ENCODE measurements at places on chromosomes 5 and 9.

- no peak for DNase-seq
These were observed 31.9 kb downstream of the MORN5 start for GRCh38 chr9:122191584-122191983.

DNA sequence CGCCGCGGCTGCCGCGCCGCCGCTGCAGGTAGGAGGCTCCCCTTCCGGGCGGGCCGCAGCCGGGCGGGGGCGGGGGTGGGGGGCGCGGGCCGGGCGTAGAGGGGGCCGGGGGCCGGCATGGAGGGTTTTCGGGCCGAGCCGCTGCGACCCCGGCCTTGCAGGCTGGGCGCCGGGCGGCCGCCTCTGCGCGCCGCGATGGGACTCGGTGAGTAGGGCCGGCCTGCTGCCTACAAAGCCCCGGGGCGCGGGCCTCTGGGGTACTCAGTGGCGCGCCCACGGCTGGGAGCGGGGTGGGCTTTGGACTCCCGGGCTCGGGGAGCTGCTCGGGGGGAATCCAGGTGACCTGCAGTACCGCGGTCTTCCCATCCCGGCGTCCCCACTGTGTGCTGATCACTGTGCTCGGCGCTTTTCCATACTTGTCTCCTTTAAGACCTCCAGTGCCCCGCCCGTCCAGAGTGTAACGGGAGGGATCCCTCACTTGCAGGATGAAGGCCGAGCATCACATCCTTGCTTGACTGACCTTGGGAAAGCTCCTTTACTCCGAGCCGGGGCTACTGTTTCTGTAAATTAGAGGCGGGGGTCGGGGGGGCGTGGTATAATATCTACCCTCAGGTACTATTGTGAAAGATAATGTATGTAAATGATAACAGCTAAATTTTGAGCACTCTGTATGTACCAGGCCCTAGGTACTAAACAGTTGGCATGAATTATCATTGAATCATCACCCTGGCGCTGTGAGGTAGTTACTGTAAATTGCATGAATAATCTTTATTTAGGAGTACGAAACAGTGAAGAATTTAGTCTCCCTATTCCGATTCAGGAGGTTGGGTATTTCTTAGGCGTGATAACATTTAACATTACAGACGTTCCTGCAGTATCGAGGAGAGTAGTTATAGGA lies 672 bp downstream of the MSANTD3 start:
- DNase-seq, result no peak

GRCh38 chr9:138007566-138007917 lies 130.0 kb downstream of the CACNA1B start:
- no peak for DNase-seq

- no peak for DNase-seq
These were observed 33.8 kb downstream of the DMRT1 start for GRCh38 chr9:875119-875962.

DNA sequence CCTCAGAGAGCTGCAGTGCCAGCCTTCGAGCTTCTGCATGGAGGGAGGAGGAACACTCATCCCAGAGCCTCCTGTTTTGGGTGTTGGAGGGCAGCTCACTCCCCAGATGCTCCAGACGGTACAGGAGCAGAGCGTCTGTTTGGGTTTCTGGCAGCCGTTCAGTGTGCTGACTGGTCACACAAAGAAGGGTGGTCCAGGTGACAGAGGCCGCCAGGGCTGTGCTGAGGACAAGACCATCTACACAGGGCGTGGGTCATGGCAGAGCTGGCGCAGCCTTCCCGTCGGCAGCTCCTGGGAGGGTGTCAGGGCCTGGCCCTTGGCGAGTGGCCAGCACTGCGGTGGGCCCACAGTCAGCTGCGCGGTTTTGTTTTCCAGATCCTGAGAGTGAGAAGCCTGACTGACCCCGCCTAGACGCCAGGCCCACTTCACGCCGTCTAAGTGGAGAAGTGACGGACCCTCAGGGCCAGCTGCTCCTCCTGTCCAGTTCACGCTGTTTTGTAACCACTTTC lies 131.4 kb upstream of the FAM120A start:
- no peak for DNase-seq

DNA sequence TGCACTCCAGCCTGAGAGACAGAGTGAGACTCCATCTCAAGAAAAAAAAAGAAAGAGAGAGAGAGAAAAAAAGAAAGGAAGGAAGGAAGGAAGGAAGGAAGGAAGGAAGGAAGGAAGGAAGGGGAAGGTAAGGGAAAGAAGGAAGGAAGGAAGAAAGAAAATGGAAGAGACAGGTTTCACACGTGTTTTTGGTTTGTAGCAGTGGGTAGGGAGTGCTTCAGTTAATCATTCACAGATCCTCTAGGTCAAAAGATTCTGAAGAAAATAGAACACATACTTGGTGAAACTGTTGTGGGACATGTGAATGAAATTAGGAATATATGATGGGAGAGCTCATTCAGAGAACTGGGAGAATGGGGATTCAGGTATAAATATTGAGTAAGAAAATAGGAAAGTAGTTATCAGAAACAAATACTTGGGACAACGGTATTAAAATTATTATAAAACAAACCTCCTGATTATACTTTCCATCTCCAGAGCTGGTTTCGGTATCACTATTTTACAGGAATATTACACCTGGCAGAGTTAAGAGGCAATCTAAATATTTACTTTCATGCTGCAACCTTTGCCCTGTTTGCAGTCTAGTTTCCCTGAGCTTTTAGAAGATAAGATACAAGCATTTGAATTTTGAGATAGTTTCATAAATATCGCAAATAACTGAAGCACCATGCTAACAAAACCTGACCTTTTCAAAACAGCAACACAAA lies 37.2 kb downstream of the MARVELD2 start:
- no peak for DNase-seq

DNA sequence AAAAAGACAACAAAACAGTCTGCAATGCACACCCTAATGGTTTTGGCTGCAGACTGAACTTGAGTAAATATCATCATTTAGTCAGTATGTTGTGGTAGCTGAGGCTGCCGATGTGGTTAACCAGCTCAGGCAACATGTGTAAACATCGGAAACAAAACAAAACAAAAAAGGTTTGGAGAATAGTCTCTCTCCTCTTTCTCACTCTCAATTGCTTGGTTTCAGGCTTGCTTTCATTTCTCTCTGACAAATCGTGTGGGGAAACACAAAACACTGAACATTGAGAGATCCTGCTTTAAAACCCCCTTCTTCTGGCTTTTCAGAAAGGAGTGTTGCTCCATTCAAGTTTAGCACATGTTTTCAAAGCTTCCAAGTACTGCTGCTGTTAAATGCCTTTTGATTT lies 453.3 kb downstream of the BNC2 start:
- peak; percentile 79 for DNase-seq

DNA sequence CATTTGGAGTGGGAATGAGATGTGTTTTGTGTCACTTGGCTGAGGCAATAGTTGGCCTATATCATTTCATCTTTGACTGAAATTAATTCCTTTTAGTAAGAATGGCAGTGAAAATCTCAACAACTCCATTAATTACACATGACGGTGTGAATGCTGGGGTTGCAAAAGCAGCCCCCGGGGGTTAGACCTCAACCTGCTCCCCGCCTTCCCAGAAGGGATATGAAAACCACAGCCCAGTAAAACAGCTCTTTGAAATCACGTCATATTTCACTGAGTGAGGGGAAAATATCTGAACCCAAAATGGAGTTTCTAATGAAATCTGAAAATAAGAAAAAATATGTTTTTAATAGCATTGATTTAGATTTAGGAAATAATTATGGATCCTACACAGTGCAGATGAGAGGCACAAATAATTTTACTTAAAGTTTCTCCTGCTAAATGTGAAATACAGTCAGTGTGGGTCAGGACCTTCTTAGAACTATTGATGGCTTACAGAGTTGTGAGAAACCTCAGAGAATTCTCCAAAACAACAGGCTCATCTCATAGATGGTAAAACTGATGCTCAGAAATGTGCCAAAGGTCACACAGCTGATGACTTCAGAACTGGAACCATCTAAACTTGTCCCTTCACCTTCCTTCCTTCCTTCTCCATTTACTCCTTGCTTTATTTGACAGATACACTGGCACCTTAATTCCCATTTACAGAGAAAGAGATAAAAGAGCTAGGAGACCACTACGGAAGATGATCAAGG lies 96.5 kb downstream of the SPOCK1 start:
- no peak for DNase-seq

DNA sequence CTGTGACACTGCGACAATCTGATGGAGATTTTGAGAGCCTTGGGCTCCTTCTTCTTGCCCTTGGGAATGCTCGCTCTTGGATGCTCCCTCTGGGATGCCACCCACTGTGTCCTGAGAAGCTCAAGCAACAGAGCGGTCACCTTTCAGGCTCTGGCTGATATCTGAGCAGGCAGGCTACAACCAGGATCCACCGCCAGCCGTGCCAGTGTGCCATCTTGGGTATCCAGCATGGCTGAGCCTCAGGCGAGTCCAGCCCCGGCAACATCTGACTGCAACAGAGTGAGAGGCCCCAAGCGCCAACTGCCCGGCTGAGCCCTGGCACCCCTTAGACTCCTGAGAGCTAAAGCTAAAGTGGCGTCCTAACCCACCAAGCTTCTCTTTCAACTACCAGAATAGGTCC lies 202.1 kb downstream of the IRX2 start:
- DNase-seq, result no peak

DNA sequence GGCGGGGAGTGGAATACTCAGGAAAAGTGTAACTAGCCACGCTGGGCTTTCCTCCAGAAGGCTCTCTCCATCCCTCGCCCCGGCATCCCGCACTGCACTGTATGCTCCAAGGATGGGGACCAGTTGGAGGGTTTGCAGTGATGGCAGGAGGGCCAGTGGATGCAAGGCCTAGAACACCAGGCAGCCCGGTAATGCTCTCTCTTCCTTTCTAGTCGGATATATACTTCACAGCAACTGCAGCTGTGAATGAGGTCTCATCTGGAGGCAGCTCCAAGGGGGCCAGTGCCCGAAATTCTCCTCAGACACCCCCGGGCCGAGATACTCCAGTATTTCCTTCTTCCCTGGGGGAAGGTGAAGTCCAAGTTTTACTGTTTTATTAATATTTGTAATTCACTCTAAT lies 10.0 kb upstream of the SLC2A8 start:
- no peak for DNase-seq

GRCh38 chr5:138985256-138985655 lies 110.1 kb upstream of the LRRTM2 start:
- DNase-seq, result no peak

DNA sequence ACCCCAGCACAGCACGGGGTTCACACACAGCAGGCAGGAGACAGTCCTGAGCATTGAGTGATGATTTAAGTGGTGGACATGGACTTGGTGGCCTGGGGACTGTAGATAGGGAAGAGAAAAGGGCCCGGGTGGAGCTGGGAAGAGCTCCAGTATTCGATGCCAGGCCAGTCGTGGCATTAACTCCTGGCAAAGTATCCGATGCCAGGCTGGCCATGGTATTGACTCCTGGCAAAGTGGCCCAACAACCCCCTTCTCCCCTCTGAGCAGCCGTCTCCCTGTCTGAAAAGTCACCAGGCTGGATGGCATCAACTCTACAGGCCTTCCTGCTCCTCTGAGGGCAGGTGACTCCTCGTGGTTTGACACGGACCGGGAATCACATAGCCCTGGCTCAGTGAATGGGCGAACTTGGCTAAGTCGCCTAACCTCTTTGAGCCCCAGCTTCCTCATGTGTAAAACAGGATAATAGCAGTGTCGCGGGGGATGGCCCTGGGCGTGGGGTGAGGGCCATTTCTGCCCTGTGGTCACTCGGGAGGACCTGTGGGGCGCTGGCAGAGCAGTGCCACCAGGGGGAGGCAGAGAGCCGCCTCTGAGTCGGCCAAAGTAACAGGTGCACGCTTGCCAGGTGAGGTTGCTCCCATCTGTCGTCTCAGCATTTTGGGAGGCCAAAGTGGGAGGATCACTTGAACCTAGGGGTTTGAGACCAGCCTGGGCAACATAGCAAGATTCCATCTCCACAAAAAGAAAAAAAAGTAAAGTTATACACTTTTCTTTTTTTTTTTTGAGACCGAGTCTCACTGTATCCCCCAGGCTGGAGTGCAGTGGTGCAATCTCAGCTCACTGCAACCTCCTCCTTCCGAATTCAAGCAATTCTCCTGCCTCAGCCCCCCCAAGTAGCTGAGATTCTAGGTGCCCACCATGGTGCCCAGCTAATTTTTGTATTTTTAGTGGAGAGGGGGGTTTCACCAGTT lies 5.7 kb upstream of the SEC16A start:
- no peak for DNase-seq

- no peak for DNase-seq
These were observed 10.4 kb downstream of the CAAP1 start for GRCh38 chr9:26882154-26882553.

DNA sequence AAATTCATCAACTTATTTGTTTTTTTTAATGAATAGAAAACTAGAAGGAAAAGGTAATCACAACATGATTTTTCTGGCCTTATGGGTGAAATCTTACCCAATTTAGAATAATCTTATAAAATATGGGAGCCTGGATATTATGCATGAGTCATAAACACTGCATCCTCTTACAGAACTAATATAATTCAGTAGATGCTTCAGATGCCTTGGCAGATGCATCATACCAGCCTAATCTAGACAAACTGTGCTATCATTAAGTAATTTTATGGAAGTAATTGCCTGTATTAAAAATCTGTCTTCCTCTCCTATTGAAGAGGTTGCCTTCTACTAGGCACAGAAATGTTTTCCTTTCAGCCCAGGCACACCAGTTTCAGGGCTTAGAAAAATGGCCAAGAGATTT lies 2384.6 kb upstream of the WWC1 start:
- DNase-seq, result no peak

- no peak for DNase-seq
These were observed 26.4 kb upstream of the PIK3R1 start for GRCh38 chr5:68189171-68189570.

DNA sequence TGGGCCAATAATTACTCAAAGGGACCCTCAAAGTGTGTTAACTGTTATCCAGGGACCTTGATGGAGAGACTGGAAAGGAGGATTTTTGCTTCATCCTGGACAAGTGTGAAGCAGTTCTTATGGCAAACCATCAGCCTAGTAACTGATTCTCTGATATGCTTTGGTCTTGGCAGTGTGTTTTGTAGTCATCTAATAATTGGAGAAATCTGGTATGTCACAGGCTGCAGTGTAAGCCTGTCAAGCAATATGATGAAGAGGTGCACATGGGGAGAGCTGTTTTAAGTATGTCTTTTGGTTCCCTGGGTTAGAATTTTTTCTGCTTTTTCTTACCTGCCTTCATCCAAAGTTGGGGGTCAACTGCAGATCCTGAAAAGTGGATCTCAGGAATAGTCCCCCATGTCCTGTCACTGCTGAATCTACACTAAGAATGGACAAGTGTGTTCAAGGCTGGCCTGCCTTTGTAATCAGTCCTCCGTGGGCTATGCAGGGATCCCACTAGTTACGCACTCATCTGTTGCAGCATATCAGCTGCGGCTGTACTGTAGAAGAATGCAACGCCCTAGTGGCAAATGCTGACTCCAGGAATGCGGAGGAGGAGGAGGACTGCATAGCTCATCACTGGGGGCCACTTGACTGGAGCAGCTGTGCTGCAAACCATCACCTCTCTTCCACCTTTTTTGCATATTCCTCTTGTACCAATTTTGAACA lies 1.9 kb downstream of the SPTAN1 start:
- no peak for DNase-seq

- DNase-seq, result no peak
These were observed 669.5 kb downstream of the SLCO4C1 start for GRCh38 chr5:101626572-101626971.

- no peak for DNase-seq
These were observed 379.6 kb upstream of the PRR16 start for GRCh38 chr5:120084543-120084870.

- no peak for DNase-seq
These were observed 78.1 kb downstream of the SNCAIP start for GRCh38 chr5:122390154-122390553.

- DNase-seq, result no peak
These were observed 44.5 kb upstream of the NR5A1 start for GRCh38 chr9:124551472-124552272.
